ENCODE measurements at places on chromosomes 6 and 20. TPM values are rescaled to one million over a fixed set of nuclear protein-coding genes. Genes with fewer than 3 reads are reported as not detected.

UNC5CL gene
- polyA plus RNA-seq = 41.3 TPM

MBOAT1 gene
- polyA plus RNA-seq = 1.9 TPM

TIAM2 gene
- 6.8 TPM for polyA plus RNA-seq

BPIFB2 gene
- not detected for polyA plus RNA-seq

STMN3 gene
- 20.6 TPM for polyA plus RNA-seq

GPR6 gene
- polyA plus RNA-seq = not detected

BMP2 gene
- 3.3 TPM for polyA plus RNA-seq

LY6G5C gene
- polyA plus RNA-seq = 4.6 TPM

HTR1E gene
- polyA plus RNA-seq = not detected

POM121L2 gene
- polyA plus RNA-seq = not detected

ZBTB12 gene
- polyA plus RNA-seq = 2.5 TPM

SLC17A2 gene
- 0.54 TPM for polyA plus RNA-seq

MGME1 gene
- 16.7 TPM for polyA plus RNA-seq

SPAG4 gene
- 13.1 TPM for polyA plus RNA-seq

TAPBP gene
- 53.5 TPM for polyA plus RNA-seq

RIMS1 gene
- not detected for polyA plus RNA-seq

FAM83C gene
- polyA plus RNA-seq = not detected

SLC4A11 gene
- polyA plus RNA-seq = 14.8 TPM

WFDC10B gene
- not detected for polyA plus RNA-seq

SPATS1 gene
- not detected for polyA plus RNA-seq

OR2J3 gene
- polyA plus RNA-seq = not detected

STK38 gene
- 21.3 TPM for polyA plus RNA-seq

SEMG1 gene
- not detected for polyA plus RNA-seq

PERP gene
- 24.8 TPM for polyA plus RNA-seq

DUSP15 gene
- polyA plus RNA-seq = 143 TPM

GSTA3 gene
- not detected for polyA plus RNA-seq
